T-helper 22 cell (primary cell): ENCODE measurements at places on chromosomes 5 and 9.

DNA sequence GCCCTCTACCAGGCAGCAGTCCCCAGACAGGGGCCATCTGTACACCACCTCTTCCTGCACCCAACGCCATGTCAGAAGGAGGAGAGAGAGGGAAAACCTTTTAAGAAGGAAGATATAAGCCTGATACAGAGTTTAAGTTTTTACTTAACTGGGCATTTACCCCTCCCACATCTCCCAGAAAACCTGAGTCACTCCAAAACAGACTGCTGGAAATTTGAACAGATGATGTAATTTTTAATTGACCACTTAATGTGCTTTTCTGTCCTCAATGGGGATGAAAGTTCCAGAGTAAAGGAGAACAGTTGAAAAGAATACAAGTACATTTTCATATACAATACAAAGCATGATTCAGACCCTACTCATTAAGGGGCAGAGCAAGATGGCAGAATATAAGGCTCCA, 63.9 kb downstream of the TTC39B start:
- DNase-seq: no peak

DNA sequence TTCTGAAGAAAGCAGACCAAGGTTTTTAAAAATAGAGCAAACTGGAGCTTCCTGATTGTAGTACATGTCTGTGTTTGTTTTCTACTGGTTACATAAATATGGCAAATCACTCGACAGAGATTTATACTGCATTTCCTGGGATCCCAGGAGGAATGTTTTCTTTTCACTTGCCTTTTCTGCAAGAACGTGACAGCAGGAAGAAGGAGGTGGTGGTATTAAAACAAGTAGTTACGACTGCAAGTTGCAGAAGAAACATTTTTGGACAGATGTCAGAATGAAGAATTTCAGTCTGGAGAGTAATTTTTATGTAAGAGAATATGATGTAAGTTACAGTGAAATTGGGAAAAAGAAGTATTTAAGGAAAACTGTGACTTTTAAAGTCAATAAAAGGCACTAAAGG, 253.7 kb upstream of the NFIL3 start:
- DNase-seq: no peak

- no peak for DNase-seq
These were observed 18.9 kb upstream of the FAM174A start for GRCh38 chr5:100516285-100516684.

GRCh38 chr9:4238522-4238921, 61.3 kb downstream of the GLIS3 start:
- no peak for DNase-seq
